Aortic smooth muscle cell (primary cell): ENCODE measurements at places on chromosomes 1 and 21. TPM values are rescaled to one million over a fixed set of nuclear protein-coding genes. Genes with fewer than 3 reads are reported as not detected.

LPAR3 gene
- 0.13 and 0.31 TPM in 2 replicates for total RNA-seq

GJA9 gene
- total RNA-seq: not detected in 2 replicates

AHDC1 gene
- 7.5 and 10.0 TPM in 2 replicates for total RNA-seq

CDA gene
- total RNA-seq: 0.12 TPM in 1 of 2 replicates, not detected in the other

HECTD3 gene
- total RNA-seq: 16.4 and 23.5 TPM in 2 replicates

NOTCH2NLA gene
- total RNA-seq: 91.1 and 99.3 TPM in 2 replicates

SYPL2 gene
- 0.13 and 0.62 TPM in 2 replicates for total RNA-seq

CXADR gene
- 0.26 and 1.3 TPM in 2 replicates for total RNA-seq

GFI1 gene
- total RNA-seq: 0.13 and 0.19 TPM in 2 replicates

POU3F1 gene
- total RNA-seq: not detected in 2 replicates

BTG2 gene
- total RNA-seq: 8.3 and 13.0 TPM in 2 replicates

SDF4 gene
- 116 and 143 TPM in 2 replicates for total RNA-seq

FCRL6 gene
- not detected in 2 replicates for total RNA-seq

MROH7 gene
- 0.75 and 0.79 TPM in 2 replicates for total RNA-seq

PRAMEF1 gene
- not detected in 2 replicates for total RNA-seq

NPHS2 gene
- not detected in 2 replicates for total RNA-seq

RIIAD1 gene
- total RNA-seq: 1.1 TPM in 1 of 2 replicates, not detected in the other

RGS16 gene
- total RNA-seq: 0.40 and 0.87 TPM in 2 replicates

C1orf116 gene
- total RNA-seq: under 0.01 TPM in 1 of 2 replicates, not detected in the other

LAMC2 gene
- total RNA-seq: 5.0 and 5.3 TPM in 2 replicates

CFAP74 gene
- total RNA-seq: not detected in 2 replicates

KRTAP22-2 gene
- not detected in 2 replicates for total RNA-seq

SFN gene
- total RNA-seq: 0.40 TPM in 1 of 2 replicates, not detected in the other

LELP1 gene
- total RNA-seq: not detected in 2 replicates

TRIM67 gene
- under 0.01 TPM in 1 of 2 replicates, not detected in the other for total RNA-seq

FALEC gene
- 0.31 TPM in 1 of 2 replicates, not detected in the other for total RNA-seq

FCAMR gene
- total RNA-seq: not detected in 2 replicates

SEMA6C gene
- 0.53 and 1.1 TPM in 2 replicates for total RNA-seq

SPATA17 gene
- total RNA-seq: 0.93 and 1.5 TPM in 2 replicates

ACBD3 gene
- total RNA-seq: 74.2 and 74.4 TPM in 2 replicates

ZMYND12 gene
- total RNA-seq: 0.56 and 0.92 TPM in 2 replicates

HES2 gene
- total RNA-seq: 0.75 and 0.92 TPM in 2 replicates

CPTP gene
- 8.6 and 9.9 TPM in 2 replicates for total RNA-seq

OR2T35 gene
- total RNA-seq: not detected in 2 replicates

CAPN9 gene
- total RNA-seq: not detected in 2 replicates

PBXIP1 gene
- total RNA-seq: 89.0 and 104 TPM in 2 replicates

ITLN2 gene
- total RNA-seq: not detected in 2 replicates

NVL gene
- 17.7 and 18.3 TPM in 2 replicates for total RNA-seq

DCDC2B gene
- total RNA-seq: not detected in 2 replicates

P3H1 gene
- total RNA-seq: 106 and 110 TPM in 2 replicates

ZNF593OS gene
- 0.19 TPM in 1 of 2 replicates, not detected in the other for total RNA-seq

HAO2 gene
- not detected in 2 replicates for total RNA-seq

TMEM240 gene
- 2.0 and 2.8 TPM in 2 replicates for total RNA-seq

SEMA4A gene
- 3.0 and 6.8 TPM in 2 replicates for total RNA-seq

OR6N1 gene
- total RNA-seq: not detected in 2 replicates

ANKRD35 gene
- 8.5 and 11.2 TPM in 2 replicates for total RNA-seq

SUSD4 gene
- not detected in 2 replicates for total RNA-seq

SAMSN1 gene
- 0.06 and 0.40 TPM in 2 replicates for total RNA-seq

CC2D1B gene
- total RNA-seq: 28.4 and 29.7 TPM in 2 replicates
